ENCODE measurements at places on chromosomes 1 and 21. TPM values are rescaled to one million over a fixed set of nuclear protein-coding genes. Genes with fewer than 3 reads are reported as not detected.
A peak's percentile ranks its signal among the peaks of the same experiment; 100 is the strongest.

- DNase-seq = no peak
Measured at GRCh38 chr1:40844079-40844478, 18.1 kb downstream of the CITED4 start.

DNA sequence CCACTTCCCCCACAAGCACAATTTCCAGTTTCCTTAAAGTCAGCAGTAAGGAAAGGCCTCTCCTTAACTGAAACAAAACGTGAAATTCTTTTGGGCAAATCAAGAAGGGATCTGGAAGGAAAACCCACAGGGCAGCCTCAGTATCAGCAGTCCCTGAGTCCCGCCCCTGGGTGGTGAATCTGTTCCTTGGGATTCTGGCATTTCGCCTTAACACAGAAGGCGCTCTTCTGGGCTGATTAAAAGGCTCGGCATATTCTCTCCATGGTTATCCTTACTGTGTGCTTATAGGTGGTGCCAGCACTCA, 12.2 kb upstream of the RAB4A start:
- DNase-seq = no peak

DNA sequence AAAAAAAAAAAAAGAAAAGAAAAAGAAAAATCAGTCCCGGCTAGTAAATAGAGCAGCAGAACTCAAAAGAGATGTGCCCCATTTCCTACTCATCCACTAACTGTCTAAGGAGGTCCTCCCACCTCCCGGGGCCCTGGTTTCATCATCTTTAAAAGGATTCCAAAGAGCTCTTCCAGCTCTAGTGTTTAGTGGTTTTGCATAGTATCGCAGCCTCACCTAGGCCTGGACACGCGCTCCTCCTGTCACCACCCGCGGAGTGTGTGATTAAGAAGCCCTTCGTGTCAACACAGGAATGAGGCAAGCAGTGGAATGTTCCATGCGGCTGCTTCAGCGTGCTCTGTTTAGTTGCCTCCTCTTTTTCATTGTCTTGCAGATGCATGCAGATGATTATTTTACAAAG, 49.0 kb downstream of the LBR start:
- peak; percentile 40 for DNase-seq

NDUFS5 gene
- polyA plus RNA-seq = 632 TPM

PSMB4 gene
- polyA plus RNA-seq = 467 TPM

GRCh38 chr1:150543500-150544143, 5.6 kb upstream of the ADAMTSL4 start:
- DNase-seq = no peak

LIPI gene
- not detected for polyA plus RNA-seq
